ENCODE measurements at places on chromosomes 3 and 15.

GRCh38 chr15:57284535-57284934, 91.8 kb upstream of the CGNL1 start:
- DNase-seq, result no peak

DNA sequence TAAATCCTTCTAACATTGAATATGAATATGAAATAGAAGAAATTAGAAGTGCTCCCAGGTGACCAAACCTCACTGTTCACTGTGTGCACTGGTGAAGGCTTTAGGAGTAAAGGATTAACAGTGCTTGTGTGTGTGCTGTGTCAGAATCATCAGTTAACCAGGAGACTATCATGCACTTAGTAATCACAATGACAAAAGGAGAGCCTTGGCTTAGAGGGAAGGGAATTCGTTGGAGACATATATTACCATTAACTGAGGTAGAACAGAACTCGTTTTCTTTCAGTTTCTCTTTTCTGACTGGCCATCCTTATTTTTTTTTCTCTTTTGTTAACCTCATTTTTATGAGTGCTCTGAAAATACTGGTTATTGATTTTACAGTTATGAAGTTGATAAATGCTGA, 213.3 kb upstream of the GBE1 start:
- no peak for DNase-seq

DNA sequence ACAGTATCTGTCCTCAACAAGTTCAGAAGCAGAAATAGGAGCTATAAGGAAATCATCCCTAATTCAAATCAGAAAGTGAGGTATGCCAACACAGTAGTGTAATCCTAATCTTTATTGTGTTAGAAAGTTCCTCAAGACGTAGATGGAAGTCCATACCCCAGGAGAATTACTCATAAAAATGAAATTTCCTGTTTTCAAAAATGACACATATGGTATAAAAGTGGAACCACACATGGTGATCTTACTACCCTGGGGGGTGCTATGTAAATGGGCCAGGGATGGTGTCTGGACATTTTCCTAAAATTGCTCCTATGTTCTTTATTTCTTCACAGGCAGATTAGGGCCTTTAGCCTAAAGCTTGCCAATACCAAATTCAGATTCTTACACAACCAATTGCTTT, 204.1 kb downstream of the ARRDC4 start:
- DNase-seq, result no peak

- no peak for DNase-seq
Measured at GRCh38 chr15:100116416-100117190, 225.2 kb downstream of the ADAMTS17 start.

DNA sequence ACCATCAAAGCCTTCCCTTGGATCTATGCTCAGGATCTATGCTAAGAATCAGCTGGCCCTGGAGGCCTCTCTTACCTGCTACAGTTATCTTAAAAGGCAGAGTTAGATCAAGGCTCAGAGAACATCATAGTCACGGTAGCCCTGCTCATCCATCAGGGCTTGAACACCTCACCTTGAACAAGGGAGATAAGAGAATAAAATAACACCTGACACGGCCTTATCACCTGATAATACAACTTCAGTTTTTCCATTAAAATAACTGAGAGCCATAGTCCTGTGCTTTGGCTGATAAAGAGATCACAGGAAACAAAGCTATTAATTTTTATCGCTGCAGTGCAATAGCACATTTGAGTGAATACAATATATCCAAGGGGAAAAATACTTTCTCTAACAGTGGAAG, 85.6 kb upstream of the LPP start:
- no peak for DNase-seq

DNA sequence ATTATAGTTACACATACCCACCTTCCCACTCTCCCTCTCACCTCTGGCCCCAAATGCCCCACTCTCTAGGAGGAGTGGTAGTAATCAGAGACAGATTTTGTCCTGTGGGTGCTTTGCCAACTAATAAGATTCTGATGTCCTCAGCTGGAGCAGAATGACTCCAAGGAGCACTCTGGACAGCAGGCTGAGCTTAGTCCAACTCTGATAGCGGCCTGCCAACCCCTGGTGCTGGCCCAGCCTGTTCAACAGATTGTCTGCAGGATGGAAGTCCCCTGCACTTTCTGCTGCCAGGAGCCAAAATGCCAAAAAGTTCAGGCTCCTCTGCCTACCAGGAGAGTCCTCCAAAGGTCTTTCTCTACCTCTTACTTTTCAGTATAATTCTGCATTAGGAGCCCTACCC, 160.5 kb upstream of the UMPS start:
- no peak for DNase-seq

DNA sequence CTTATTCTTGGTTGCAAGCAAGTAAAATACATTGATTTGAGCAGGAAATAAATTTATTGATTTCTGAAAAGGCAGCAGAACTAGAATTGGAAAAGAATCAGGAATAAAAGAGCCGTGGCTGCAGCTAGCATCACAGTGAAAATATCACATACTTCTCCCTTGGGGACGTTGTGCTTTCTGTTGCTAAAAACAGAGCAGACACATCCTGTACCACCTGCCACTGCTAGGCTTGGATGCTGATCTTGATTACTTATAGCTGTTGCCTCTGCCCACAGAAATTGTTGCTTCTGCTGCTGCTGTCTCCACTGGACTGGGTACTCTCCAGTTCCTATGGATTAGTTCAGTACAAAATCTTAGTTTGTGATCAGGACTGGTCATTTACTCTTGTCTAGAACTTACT, 283.8 kb downstream of the C3orf38 start:
- no peak for DNase-seq

GRCh38 chr15:73028831-73029451, 23.3 kb upstream of the NEO1 start:
- DNase-seq, result no peak

GRCh38 chr3:31456373-31456772, 76.4 kb upstream of the STT3B start:
- no peak for DNase-seq

GRCh38 chr15:48112242-48112641, 8.5 kb upstream of the SLC24A5 start:
- DNase-seq, result no peak

DNA sequence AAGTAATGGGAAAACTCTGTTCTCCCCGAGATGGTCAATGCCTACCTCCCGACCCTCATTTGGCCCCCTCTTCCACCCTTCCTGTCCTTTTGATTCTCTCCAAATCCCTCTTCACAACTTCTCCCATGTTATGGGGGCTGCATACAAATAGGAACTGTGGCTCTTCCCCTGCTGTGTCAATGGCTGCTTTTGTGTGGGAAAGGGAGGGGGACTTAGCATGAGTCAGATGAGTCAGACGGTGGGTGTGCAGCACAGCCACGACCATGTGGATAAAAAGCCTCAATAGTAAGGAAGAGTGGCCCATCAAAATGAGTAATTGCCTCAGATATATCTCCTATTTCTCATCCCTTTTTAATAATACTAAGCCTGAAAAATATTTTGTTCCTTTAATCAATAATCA, 31.9 kb downstream of the SPATA16 start:
- no peak for DNase-seq

DNA sequence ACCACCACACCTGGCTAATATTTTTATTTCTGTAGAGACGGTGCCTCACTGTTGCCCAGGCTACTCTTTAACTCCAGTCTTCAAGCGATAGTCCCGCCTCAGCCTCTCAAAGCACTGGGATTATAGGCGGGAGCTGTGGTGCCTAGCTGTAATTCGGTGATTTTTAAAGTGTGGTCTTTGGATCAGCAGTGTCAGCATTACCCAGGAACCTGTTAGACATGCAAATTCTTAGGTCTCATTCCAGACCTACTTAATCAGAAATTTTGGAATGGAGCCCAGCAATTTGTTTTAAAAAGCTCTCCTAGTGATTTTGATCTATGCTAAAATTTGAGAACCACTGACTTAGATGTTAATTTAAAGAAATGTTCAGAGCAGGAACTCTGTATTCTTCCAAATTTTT, 51.9 kb downstream of the GOLM2 start:
- no peak for DNase-seq

- no peak for DNase-seq
Measured at GRCh38 chr15:56913670-56914069, 4.8 kb upstream of the TCF12 start.

DNA sequence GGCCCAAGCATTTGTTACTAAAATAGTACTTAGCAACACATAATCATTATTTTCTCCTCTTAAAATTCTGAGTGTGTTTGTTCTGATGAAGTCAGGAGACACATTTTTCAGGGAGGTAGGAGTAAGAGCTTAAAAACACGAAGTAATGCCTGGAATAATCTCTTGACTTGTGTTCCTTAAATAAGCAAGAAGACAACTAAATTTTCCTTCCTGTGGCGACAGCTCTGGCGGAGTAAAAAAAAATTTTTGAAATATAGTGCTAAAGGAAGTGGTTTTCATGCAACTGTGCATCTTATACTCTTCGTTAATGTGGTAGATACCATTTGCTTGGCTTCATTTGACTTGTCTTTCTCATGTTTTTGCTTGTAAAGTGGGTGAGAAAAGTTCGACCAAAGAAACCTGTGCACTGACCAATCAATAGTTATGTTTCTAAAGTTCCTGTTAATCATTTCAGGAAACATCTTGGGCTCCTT, 11.1 kb upstream of the MBNL1 start:
- no peak for DNase-seq

DNA sequence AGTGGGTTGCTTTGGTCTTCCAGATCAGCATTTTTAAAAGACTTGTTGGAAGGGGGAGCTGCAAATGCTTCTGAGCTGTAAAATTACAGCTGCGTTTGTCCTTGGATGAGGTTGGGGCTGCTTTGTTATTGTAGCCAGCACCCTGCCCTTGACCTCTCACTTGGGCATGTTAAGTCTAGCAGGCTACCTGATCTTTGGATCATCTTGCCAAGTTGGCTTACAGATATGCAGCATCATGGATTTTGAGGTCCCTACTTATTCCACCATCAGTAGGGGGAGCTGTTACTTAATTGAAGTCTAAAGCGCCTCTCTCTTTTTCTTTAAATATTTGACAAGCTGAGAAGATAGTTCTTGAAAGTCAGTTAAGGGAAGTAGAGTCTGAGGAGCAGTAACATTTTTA, 793.0 kb downstream of the MCTP2 start:
- no peak for DNase-seq

Measured in activated T-helper 1 cell treated with anti-CD3 and anti-CD28 coated beads, Interleukin-2, amount 50 U/mL, for 16 hours (primary cell).